Left hindlimb (tissue), 1 donor: ENCODE measurements at places on chromosomes 1 and 21.
A peak's percentile ranks its signal among the peaks of the same experiment; 100 is the strongest.

DNA sequence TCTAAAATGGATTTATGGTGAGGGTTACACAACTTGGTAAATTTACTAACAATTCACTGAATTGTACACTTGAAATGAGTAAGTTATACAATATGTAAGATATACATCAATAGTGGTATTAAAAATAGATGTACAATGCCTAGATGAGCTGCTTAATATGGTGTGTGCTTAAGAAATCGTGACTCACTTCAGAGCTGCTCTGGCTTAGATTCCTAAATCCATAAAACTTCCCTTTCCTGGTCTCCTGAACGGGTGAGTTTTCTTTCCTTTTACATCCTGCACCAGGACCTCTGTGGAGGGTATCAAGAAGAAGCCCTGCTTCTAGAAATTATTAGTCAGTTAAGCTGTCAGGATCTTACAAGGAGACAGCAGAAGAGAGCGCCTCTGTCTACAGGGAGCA lies 30.4 kb downstream of the H3-3A start:
- DNase-seq = no peak

DNA sequence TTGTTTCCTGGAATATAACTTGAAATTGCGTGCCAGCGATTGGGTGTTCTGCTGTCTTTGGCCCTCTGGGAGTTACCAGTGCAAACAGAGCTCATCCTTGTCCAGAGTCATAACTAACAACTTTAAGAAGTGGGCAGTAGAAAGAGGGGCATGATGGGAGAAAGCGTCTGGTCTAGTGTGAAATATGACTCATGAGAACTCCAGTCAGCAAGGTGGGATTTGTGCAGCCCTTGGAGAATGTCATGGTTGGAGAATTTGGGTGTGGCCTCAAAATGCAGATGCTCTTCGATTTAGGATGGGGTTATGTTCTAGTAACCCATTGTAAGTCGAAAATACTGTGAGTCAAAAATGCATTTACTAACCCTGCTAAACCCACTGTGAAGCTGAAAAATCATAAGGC lies 12.9 kb downstream of the ATP1B1 start:
- no peak for DNase-seq

GRCh38 chr1:74650561-74650960 lies 23.0 kb downstream of the ERICH3 start:
- DNase-seq = no peak

DNA sequence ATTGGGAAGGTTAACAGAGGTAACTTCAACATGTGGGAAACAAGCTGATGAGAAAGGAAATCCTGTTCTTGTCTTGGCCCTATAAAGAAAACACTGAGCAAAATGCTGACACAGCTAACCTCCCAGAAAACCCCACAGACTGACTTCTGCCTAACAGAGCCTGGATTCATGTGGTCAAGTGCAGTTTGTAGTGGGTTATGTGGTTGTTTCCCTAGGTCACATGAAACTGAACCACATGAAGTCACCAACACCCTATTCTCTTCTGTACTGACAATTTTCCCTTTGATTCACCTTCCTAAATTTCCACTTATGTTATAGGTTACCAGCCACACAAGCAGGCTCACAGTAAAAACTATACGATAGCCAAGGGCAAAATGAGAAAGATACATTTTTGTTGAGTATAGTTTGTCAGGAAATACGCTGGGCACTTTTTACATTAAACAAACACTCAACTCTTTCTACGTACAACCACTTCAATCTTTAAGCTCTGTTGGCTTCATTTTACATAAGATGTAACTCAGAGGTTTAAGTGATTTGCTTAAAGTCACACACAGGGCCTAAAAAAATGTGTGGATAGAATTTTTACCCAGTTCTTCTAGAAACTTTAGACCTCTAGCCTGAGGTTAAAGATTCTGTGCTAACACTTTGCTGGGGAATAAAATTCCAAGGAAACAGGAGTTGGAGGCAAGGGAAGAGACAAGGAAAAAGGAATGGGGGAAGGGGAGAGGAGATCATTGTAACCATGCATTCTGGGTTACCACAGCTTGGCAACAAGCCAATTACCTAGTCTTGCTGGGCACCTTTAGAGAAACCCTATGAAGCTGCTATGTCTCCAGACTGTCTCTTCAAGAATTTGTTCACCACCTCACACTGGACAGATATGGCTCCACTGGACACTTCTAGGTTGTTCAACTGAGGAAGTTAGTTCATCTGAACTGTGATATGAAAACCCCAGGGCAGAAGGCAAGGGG lies 601.6 kb upstream of the USP24 start:
- no peak for DNase-seq

- no peak for DNase-seq
These were observed 4.6 kb upstream of the OLIG2 start for GRCh38 chr21:33021150-33021549.

- peak; percentile 84 for DNase-seq
These were observed at the start of gene C2CD2 for GRCh38 chr21:41953831-41954653. C2CD2 (minus strand) TSS chr21:41954018; CDS start chr21:41953648, 370 bp downstream.

- DNase-seq = no peak
These were observed 34.2 kb upstream of the JUN start for GRCh38 chr1:58818075-58818474.

- no peak for DNase-seq
These were observed 33.3 kb upstream of the PGBD5 start for GRCh38 chr1:230459465-230459864.

GRCh38 chr1:159869607-159870006 lies 7.2 kb upstream of the VSIG8 start:
- DNase-seq = no peak

DNA sequence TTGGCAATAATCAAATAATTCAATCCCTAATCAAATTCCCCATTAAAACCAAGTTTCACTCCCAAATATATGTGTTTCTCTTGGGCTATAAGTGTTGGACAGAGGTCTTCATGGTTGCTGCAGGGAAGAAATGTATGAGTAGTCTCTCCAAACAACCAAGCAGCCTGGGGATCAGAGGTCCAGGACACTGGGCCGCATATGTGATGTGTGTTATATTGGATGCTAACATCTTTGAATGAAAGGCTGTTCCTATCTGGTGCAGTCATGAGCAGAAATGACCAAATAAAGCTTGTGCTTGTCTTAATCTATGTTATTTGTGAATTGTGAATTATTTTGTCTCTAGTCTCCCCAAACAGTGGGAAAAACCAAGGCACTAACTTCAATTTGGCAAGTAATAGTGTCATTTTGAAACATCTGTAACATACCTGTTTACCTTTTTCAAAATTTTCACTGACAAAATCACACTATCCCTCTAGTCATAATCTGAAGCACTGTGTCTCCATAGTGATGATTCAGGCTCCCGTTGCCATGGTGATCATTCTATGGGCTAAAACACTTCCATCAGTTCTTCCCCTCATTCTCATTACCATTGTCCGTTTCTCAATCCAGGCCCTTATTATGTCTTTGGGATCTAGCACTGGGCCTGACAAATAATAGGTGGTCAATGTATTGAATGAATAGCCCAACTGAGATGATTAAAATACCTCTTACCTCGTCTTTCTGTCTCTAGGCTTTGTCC lies 12.5 kb upstream of the TADA1 start:
- DNase-seq = no peak

GRCh38 chr1:213014642-213015041 lies 1.0 kb downstream of the ANGEL2 start:
- no peak for DNase-seq

GRCh38 chr21:45788637-45789506 lies 145.3 kb downstream of the PCBP3 start:
- no peak for DNase-seq

GRCh38 chr1:230682274-230682673 lies 31.6 kb downstream of the AGT start:
- no peak for DNase-seq

GRCh38 chr1:7861452-7861851 lies 8.6 kb upstream of the UTS2 start:
- no peak for DNase-seq

GRCh38 chr1:51101976-51102375 lies at the start of gene C1orf185:
C1orf185 (plus strand) TSS chr1:51102228; CDS start chr1:51102234, 6 bp downstream.
- no peak for DNase-seq

DNA sequence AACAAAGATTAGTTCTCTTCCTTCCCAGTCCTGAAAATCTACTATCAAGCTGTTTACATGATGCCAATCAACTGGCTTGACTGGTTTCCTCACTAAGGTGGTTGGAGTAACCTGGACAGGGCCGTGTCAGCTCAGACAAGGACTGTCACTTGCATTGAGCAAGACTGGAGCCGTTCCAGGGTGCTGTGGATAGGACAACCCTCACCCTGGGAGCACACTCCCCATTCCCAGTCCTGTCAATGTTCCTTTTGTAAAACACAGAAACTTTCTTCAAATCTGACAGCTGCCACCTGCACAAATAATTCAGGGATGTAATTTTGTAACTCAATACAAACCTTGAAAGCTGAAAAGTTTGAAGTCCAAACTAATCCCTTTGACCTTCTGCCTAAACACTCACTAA lies 31.4 kb downstream of the PLPP3 start:
- DNase-seq = no peak
